Activated CD8-positive, alpha-beta memory T cell treated with anti-CD3 and anti-CD28 coated beads for 1 hour (primary cell): ENCODE measurements at places on chromosomes 3 and 15.

DNA sequence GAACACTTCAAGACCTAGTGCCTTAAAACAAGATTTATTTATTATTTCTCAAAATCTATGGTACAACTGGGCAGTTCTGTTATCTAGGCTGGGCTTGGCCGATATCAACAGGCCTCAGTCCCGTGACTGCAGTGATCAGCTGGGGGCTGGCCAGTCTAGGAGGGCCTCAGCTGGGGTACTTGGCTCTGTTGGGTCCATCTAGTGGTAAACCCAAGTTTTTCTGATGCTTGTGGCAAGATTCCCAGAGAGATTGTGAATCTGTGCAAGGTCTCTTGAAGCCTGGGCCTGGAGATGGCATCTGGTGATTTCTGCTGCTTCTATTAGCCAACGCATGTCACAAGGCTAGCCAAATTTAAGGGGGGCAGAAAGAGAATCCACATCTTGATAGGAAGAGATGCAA, 482.4 kb upstream of the SGO1 start:
- DNase-seq: no peak

DNA sequence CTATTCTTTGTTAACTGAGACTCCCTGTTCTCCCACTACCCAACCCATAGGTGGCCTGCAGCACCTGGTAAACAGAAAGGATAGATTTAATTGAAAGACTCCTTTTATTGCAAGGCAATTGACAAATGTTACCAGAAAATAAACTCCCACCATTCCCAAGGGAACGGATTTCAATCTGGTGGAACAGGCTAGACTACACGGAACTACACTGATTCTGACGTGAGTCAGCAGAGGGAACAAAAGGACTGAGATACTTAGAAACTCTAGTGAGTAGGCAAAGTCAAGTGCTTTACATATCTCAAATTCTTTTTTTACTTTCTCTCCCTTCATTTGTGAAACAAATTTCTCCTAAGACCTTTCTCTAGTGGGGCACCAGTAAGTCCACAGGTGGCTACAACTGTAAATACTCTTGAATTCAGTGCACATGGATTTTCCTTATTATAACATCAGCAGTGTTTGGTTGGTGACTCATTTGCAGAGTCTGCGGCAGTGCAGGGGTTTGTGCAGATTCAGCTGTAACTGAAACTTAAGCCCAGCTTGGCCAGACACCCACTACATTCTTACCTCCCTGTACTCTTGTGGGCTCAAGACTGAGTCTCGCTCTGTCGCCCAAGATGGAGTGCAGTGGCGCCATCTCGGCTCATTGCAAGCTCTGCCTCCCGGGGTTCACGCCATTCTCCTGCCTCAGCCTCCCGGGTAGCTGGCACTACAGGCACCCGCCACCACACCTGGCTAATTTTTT, 34.3 kb upstream of the PLSCR2 start:
- no peak for DNase-seq

- DNase-seq: no peak
These were observed 36.4 kb downstream of the EXOG start for GRCh38 chr3:38532529-38532928.

DNA sequence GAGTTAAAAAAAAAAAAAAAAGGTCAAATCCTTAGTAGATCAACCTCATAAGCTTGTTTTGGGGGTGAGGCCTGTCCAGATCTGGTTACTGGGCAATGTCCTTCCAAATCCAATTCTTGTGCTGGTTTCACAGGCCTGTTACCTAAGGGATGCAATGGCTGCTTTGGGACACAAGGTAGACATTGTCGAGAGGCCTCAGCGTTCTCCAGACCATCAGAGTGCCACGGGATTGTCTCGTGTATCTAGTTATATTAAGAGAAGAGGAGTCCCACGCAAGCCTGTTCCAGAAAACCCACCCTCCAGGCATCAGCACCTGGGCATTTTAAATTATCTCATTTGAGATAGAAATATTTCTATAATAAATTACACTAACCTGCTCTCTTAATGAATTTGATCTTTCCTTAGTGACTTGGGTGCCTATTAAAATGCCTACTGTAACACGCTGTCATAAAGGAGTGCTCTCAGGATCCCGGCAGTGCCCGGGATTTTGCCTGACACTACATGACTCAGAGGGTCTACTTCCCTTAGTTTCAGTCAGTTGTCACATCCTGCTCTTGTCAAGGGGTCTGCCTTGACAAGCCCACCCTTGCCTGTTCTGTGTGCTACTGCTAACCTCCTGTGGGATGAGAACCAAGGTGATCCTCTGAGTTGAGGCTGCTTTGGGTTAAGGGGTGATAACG, 116.0 kb downstream of the LIPC start:
- DNase-seq: no peak

DNA sequence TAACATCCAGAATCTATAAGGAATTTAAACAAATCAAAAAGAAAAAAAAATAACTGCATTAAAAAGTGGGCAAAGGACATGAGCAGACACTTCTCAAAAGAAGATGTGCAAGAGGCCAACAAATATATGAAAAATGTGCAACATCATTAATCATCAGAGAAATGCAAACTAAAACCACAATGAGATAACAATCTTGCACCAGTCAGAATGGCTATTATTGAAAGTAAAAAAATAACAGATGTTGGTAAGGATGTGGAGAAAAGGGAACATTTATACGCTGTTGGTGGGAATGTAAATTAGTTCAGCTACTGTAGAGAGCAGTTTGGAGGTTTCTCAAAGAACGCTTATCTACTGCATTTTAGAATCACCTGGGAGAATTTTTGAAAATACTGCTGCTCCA, 186.1 kb downstream of the OTOL1 start:
- DNase-seq: no peak

- DNase-seq: no peak
These were observed 49.5 kb upstream of the SEC13 start for GRCh38 chr3:10370429-10370828.

DNA sequence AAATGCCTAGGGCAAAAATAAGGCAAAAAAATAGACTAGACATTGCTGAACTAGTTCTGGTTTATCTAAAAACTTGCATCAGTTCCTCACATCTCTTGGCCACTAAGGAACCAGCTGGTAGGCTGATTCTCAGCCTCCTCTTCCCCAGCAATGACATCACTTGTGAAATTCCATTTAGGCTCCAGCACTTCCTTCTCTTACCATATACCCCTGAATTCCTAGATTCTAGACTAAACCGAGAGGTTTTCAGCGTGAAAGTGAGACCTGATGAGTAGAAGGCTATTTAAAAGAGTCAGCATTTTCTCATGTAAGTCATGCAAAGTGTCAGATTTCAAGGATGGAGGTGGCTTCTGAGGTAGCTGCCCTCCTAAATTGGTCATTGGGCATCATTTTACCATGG, 247.1 kb upstream of the CDIN1 start:
- no peak for DNase-seq

DNA sequence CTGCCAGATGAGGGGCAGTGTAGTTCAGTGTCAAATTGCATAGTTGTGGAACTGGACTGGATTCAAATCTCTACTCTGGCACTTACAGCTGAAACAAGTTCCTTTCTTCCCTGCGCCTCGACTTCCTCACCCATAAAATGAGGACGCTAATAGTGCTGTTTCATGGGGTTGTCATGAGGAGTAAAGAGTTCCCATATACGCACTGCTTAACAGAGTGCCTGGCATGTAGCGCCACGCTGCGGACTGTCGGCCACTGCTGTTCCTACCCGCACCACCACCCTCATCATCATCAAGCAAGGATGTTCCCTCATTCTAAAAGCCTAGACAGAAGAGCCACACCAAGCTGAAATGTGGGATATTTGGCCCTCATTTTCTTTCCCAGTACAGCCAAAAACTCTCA, 91.9 kb downstream of the CHDH start:
- no peak for DNase-seq

DNA sequence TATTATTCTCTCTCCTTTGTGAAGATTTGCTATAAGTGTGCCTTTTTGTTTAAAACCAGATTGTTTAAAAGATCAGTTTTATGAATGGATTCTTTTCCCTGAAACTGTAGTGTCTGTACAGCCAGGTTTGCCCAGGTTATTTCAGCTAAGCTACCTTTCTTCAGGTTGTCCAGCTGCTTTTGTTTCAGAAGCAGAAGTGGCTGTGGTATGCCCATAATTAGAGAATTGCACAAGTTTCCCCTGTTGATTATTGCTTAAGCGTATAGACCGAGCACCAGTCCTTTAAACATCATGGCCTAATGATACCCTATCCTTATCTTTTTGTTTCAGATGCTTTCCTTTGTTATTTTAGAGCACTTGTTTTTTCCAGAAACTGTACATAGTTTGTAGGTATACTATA, 10.2 kb downstream of the ASB7 start:
- no peak for DNase-seq

- DNase-seq: no peak
These were observed 19.9 kb downstream of the COL8A1 start for GRCh38 chr3:99658274-99658673.

- DNase-seq: no peak
These were observed 240.1 kb downstream of the ISL2 start for GRCh38 chr15:76576523-76577279.

GRCh38 chr3:64047787-64048186, 24.5 kb upstream of the PSMD6 start:
- no peak for DNase-seq

DNA sequence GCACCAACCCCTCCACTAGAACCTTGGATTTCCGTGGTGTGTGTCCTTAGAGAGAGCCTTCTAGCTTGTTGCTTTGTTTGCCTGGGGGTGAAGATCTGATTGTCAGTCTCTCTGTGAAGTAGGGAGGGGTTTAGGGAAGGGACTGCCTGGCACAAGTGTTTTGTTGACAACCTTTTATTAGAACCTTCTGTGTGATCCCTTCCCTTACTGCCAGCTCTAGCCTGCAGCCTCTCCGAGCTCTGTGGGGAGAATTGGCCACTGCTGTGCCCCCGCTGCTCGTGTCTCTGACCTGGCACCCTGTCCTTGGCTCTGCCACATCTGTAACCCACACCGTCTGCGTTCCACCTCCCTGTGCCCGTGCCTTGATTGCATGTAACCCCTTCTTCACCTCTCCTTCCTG, 30.9 kb upstream of the PCSK6 start:
- no peak for DNase-seq

GRCh38 chr15:93138681-93139250, 49.8 kb upstream of the RGMA start:
- DNase-seq: no peak

DNA sequence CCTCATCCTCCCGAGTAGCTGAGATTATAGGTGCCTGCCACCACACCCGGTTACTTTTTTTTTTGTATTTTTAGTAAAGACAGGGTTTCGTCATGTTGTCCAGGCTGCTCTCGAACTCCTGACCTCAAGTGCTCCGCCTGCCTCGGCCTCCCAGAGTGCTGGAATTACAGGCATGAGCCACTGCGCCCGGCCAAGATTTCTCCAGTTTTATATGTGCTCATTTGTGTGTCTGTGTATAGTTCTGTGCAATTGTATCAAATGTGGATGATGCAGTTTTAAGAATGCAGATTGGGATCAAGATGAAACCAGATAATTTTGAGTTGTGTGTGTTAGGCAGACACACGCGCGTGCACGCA, 68.3 kb downstream of the SLCO3A1 start:
- DNase-seq: no peak

DNA sequence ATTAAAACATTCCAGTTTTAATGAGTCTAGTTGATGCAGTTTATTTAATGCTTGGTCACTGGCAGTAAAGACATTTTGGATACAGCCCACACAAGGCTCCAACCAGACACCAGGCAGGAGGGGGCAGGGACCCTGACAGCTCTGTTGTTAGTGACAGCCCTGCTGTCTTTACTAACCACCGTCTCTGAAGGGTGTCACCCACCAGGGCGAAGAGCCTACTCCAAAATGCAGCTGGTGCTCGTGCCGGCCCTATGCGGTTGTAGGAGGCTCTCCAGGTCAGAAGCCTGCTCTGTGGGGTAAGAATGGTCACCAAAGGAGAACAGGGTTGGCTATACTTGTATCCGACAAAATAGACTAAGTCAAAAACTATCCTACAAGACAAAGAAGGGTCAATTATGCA, 132.2 kb downstream of the ATP10A start:
- DNase-seq: no peak

- DNase-seq: no peak
These were observed 113.1 kb downstream of the ZNF621 start for GRCh38 chr3:40637906-40638305.

DNA sequence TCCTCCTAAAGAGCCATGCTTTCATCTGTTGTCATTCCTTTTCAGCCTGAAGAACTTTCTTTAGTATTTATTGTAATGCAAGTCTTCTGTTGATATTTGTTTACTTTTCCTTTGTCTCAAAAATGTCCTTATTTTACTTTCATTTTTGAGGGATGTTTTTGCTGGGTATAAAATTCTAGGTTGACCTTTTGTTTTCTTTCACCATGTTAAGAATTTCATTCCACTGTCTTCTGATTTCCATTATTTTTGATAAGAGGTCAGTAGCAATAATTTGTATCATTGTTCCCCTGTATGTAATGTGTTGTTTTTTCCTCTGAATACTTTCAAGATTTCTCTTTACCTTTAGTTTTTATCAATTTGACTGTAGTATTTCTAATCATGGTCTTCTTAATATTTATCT, 91.1 kb downstream of the RSRC1 start:
- DNase-seq: no peak

- DNase-seq: no peak
These were observed 8.1 kb upstream of the VPS39 start for GRCh38 chr15:42215913-42216829.

DNA sequence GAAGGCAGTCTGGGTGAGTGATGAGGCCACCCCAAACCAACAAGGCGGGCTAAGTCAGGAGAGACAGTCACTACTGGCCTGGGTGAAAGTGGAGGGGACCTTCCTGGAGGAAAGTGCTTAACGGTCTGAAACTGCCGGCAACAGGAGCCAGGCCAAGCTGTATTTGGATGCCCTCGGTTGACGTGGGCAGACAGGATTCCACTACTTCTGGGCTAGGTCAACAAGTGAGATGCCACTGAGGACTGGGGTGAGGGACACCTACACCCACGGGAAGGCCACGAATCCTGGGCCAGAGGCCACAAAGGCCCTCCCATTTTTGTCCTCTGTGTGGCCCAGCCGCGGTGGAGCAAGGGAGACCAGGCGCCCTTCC, 12.3 kb downstream of the SPTBN5 start:
- DNase-seq: no peak

GRCh38 chr3:38148311-38148882, 9.9 kb downstream of the MYD88 start:
- DNase-seq: no peak

GRCh38 chr3:16671690-16672089, 66.5 kb upstream of the DAZL start:
- DNase-seq: no peak

GRCh38 chr15:68553994-68554720, 24.6 kb upstream of the CORO2B start:
- peak; percentile 10 for DNase-seq

DNA sequence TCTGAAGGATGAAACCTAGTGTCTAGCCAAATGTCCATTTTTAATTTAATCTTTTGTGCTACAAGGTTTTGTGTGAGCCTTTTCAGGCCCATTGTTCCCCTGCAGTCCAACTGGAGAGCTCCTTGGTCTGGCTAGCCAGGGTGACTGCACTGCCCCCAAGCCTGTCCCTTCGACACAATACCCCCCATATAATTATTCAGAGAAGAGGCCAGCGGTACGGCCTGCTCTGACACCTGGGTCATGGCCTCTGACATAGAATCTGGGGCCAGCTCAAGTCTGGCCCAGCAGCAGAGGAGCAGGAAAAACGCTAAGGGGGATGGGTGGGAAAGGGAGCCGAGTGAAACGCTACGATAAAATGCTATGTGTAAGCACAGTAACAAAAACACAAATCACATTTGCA, 64.2 kb upstream of the PYGO1 start:
- DNase-seq: no peak
